ENCODE measurements at places on chromosomes 7 and 10.

DNA sequence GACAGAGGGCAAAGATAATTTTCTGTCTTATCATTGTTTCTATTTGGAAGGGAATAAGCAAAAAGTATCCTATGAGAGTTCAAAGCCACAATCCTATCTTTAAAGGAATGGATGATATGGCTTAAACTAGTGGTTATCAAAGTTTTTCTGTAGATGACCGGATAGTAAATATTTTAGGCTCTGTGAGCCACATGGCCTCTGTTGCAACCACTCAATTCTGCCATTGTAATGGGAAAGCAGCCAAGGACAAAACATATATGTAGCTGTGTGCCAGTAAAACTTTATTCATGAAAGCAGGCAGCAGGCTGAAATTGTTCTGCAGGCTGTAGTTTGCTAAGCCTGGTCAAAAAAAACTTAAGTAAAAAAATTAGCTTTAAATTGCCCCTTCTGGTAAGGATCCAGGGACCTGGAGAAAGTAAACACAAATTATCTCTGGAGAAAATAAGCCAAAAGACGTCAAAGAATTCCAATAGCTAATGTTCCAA, 73.3 kb downstream of the THSD7A start:
- DNase-seq: no peak

- DNase-seq: peak; percentile 6
Observed at GRCh38 chr10:127922675-127923366, 15.9 kb downstream of the PTPRE start.

GRCh38 chr10:34156781-34157425, 658.2 kb downstream of the PARD3 start:
- no peak for DNase-seq

DNA sequence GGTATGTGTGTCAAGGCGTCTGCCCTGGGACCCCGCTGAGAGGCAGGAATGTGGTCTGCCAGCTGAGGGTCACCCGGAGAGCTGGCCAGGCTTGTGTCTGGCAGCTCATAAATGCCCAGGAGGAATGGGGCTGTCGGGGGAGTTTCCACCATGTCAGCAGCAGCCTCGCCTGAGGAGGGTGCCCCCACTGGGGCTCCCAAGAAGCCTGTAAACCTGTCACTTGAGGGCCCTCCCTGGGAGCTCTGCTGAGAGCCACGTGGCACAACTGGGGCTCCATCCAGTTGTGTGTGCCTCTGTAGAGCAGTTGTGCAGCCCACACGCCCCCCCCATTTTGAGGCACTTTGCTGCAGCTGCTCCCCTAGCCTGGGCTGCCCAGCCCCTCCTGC, 70.6 kb downstream of the NEURL1 start:
- peak; percentile 67 for DNase-seq

DNA sequence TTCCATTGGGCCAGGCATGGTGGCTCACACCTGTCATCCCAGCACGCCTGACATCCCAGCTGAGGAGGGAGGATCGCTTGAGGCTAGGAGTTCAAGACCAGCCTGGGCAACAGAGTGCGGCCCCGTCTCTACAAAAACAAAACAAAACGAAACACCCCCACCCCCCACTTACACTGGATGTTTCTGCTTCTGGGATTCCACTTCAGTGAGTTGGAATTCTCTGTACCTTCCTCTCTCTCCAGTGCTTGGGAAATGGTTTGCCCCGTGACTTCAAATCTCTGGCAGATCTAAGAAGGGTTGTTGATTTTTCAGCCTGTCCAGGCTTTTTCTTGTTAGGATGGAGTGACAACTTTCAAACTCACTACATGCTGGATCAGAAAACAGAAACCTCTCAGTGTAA, 106.9 kb downstream of the ANLN start:
- DNase-seq: no peak

GRCh38 chr7:99465421-99465768, 572 bp downstream of the ATP5MF start:
- DNase-seq: no peak

GRCh38 chr10:123570898-123571515, 95.1 kb upstream of the GPR26 start:
- no peak for DNase-seq

DNA sequence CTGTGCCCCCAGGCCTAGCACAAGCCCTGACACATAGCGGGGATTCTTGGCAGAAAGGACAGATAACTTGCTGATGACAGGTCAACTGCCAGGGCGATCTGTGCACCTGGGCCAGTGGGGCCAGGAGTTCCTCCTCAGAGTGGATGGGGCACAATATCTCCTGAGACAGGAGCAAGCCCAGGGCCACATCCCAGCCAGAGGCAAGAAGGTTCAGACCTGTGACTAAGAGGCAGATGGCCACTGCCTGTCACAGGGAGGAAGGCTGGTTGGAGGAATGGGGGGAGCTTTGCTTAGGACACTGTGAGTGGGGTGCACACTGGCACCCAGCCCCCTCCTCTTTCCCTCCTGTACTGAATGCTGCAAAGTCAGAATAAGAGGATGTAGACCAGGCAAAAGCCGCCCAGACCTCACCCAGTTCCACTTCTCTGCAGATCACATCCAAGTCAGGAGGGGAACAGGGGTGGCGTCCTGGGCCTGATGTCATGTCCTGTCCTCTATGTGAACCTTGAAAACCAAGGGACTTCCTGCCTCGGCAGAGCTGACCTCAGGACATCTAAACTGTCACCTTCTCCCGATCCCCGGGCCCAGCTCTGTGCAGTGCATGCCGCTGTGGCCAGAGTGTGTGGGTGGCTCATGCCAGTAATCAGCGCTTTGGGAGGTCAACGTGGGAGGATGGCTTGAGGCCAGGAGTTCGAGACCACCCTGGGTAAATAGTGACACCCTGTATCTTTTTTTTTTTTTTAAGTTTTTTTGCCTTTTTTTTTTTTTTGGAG, 1.3 kb downstream of the GUSB start:
- no peak for DNase-seq

GRCh38 chr7:17965603-17966002, 25.3 kb upstream of the SNX13 start:
- no peak for DNase-seq

GRCh38 chr10:132786884-132787494, 1.0 kb upstream of the NKX6-2 start:
- no peak for DNase-seq

DNA sequence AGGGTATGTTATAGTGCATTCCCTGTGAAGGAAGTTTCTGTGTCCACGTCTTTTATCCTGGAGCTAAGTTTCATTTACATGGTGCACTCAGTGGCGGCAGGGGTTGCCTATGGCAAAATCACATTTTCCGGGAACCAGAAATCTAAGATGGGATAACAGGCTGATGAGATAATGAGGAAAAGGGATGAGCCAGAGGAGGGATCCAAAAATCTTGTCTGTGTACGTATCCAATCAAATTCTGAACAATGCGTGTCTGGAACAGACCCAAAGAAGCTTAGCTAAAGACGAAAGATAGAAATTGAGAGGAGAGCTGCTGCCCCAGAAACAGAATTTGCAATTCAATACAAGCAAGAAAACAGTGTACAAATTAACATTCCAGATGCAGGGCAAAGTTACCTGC, 16.1 kb downstream of the LANCL2 start:
- DNase-seq: no peak

DNA sequence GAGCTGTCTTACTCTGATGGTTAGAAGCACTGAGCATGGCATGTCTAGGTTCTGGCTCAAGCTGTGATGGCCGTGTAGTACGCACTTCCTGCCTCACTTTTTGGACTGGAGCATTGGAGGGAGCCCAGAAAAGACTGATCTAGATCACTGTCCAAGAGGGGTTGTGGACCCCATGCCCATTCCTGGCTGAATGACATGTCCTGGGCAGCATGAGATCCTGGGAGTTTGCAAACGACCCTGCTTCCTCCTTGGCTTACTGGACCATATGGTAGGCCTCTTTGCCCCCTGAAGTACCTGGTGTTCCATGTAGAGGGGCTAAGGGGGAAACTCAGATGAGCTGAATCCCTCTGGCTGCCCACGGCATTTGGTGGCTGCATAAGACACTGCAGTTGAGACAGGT, 36.7 kb downstream of the ARHGAP22 start:
- no peak for DNase-seq

GRCh38 chr10:16883084-16883483, 65.9 kb upstream of the RSU1 start:
- no peak for DNase-seq

DNA sequence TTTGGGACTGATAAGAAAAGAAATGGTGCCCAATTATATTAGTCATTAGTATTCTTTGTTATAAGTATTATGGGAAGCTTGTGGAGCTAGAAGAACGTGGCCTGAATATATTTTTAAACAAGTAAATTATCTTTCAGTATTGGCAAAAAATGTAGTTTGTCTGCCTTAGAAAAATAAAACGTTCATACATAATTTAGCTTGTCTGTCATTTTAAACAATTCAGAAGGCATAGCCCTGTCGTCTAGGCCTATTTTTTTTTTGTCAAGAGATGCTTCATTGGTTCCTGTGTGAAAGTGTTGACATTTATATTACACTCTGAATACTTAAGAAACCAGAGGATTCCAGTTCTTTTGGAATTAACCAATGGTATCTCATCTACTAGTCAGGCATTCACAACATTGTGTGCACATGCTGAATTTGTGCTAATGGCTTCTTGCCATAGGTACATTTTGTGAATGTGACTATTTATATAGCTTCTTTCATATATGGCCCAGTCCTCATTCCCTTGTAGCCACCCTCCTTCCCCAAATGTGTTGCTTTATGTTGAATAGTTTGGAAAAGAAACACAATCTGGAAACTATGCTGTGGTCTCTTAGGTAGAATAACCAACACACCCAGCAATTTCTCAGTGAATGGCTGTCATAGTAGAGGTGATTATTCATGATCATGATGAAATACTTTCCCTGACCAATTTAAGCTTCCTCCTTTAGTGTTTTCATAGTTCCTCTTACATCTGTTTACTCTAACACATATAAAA, 435.8 kb downstream of the EXOC4 start:
- no peak for DNase-seq

- no peak for DNase-seq
Observed at GRCh38 chr7:28350662-28351061, 61.7 kb upstream of the CREB5 start.

DNA sequence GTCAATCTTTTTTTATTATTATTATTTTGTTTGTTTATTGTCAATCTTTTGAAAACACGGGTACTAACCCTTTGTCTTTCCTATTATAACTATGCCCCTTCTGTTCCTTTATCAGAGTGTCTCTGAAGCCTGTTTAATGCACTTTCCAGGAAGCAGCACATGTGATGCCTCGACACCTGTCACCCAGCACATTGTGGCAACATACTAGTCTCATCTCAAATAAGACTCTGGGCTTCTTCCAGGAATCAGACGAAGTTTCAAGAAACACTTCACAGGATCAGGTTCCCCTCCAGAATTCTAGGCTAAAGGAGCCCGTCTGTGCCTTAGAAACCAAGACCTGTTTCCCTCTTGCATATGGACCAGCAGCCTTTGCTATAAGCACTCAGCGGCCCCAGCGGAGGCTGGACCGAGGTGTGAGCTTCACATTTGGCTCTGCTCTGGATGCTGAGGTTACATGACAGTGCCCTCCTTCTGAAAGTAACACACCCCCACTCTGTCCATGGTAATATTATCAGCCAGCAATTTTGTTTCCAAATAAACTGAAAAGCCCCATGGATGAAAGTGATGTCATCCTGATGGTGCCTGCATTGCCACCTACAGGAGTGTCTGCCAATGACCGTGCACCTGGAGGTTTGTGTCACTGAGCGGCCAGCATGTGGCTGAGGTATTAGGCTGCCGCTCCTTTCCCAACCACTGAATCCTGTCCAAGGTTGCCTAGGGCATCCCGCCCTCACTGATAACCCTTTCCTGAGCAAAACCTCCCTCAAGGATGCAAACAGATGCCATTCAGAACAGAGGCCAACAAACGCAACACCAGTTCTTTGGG, 38.1 kb downstream of the MKI67 start:
- DNase-seq: no peak

DNA sequence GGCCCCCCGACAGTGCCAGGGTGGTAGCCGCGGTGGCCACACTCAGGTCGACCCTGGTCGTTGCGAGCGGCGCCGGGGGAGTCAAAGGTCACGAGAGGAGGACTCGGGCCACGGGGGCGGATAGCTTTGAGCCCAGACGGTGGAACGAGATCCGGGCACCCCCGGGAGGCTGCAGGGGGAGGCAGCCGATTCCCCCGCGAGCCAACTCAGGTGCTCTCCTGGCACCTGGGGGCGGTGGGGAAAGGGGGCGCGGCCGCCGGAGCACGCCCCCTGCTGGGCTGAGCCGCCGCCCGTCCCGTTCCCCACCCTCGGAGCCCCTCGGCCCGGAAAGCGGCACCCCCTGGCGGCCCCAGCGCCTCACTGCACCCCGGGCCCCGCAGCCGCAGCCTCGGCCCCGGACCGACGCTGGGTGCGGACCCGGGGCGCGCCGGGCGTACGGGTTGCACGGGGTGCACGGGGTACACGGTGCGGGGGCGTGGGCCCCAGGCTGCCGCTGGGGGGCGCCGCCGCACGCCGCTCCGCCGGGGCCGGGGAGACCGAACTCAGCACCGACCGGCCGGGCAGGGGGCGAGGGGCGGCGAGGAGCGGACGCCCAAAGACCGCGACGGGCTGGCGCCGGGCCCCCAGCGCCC, 521 bp upstream of the NYAP1 start:
- DNase-seq: peak; percentile 43

GRCh38 chr7:112940314-112940732, 146.3 kb downstream of the GPR85 start:
- DNase-seq: no peak

DNA sequence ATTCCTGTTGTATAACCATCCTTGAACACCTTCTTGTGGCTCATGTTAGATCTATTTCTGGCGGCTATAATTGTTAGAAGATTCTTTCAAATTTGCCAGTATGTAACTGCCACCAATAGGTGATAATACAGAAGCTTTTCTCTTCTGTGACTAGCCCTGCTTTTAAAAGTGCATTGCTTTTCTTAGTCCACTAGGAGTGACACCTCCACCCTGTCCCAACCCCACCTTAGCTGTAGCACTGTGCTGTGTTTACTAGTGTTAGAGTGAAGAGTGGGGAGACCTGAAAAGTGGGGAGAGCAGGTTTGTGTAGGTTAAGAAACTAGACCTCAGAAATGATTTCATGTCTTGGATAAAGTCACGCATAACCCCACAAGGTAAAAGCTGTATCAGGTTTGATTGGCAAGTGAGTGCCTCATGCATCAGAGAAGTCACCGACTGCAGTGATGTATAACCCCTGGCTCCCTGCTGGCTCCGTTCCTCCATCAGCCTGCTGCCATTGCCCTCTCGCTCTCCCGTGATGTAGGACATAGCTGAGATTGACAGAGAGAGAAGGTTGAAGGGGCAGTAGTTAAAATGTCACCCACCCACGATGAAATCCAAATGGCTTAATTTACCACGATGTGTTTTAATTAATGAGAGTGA, 12.5 kb downstream of the NPVF start:
- DNase-seq: no peak

GRCh38 chr7:156094350-156095146, 282.3 kb upstream of the SHH start:
- no peak for DNase-seq

GRCh38 chr10:70679498-70679897, 7.2 kb downstream of the ADAMTS14 start:
- no peak for DNase-seq

- DNase-seq: no peak
Observed at GRCh38 chr7:158271646-158272045, 316.0 kb downstream of the PTPRN2 start.

DNA sequence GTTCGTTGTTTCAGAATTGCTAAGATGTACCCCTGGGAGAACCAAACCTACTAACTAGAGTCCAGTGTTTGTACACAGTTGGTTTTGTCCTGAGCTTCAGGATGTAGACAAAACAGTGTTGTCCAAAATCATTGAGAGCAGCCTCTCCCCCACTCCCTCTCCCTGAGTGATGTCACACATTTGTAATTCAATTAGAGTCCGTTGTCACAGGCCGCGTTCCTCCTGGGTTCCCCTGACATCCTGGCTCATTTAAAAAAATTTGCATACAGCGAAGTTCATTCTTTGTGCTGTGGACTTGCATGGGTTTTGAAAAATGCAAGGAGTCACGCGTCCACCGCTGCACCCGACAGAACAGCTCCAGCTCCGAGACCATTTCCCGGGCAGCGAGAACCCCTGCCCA, 10.3 kb downstream of the GRIFIN start:
- no peak for DNase-seq
